Ascending aorta (tissue), 2 donors: ENCODE measurements at places on chromosomes 4 and X. TPM values are rescaled to one million over a fixed set of nuclear protein-coding genes. Genes with fewer than 3 reads are reported as not detected.

GRCh38 chr4:38735870-38736269 lies 46.9 kb downstream of the TLR10 start:
- H3K27ac ChIP-seq: no peak overlapping the region
- H3K4me3 ChIP-seq: no peak overlapping the region
- no peaks in the 10 kb centered on the region for H3K4me1 ChIP-seq
- DNase-seq: no peak

GRID2 gene
- total RNA-seq: not detected

MND1 gene
- not detected for total RNA-seq

AFM gene
- total RNA-seq: not detected

DNA sequence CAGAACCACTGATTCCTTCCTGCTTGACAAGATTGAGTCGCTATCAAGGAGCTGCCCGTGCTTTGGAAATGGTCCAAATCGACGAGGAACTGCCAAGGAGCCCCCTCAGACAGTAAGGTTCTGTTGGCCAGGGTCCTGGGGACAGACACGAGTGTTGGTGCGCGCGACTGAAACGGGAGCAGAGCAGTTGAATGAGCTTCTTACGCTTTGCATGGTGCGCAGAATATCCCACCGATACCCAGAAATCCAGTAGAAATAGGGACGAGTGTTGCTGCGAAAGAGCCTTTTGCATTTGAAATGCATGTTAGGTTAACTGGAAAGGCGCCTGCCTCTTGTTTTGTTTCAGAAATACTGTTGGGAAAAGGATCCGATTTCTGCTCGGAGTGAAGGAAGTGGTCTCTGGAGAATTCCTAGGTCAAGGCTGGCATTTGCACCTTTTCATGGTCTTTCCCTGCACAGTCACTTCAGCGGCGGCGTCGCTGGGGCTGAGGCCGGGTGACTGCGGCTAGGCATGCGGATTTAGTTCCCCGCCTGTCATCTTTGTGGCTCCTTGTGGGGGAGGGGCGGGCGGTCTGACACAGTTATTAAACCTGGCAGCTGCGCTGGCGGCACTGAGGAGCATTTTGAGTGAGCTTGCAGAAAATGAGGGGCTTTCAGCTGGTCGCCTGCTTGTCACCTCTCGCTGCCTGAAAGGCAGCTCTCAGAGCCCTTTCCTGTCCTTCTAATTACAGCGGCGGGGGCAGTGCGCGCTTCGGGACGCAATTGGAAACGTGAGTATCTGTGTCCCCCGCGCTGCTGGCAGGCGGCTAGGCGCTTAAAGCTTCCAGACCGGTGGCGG lies 51.5 kb upstream of the TRIM2 start:
- no peaks in the 10 kb centered on the region for H3K36me3 ChIP-seq
- peaks cover 3% of the 10 kb centered on the region for H3K4me1 ChIP-seq
- H3K27me3 ChIP-seq: no peaks in the 10 kb centered on the region
- peak overlapping the region; percentile 70 for H3K4me3 ChIP-seq
- DNase-seq: peak; percentile 71

- no peak for DNase-seq
- H3K4me1 ChIP-seq: no peaks in the 10 kb centered on the region
- H3K27ac ChIP-seq: no peak overlapping the region
- no peaks in the 10 kb centered on the region for H3K36me3 ChIP-seq
- H3K27me3 ChIP-seq: peaks cover 3% of the 10 kb centered on the region
- H3K4me3 ChIP-seq: peak overlapping the region; percentile 57
Observed at GRCh38 chrX:134171661-134172587, 65.1 kb upstream of the CCDC160 start.

SLC4A4 gene
- total RNA-seq: 0.32 TPM

DNA sequence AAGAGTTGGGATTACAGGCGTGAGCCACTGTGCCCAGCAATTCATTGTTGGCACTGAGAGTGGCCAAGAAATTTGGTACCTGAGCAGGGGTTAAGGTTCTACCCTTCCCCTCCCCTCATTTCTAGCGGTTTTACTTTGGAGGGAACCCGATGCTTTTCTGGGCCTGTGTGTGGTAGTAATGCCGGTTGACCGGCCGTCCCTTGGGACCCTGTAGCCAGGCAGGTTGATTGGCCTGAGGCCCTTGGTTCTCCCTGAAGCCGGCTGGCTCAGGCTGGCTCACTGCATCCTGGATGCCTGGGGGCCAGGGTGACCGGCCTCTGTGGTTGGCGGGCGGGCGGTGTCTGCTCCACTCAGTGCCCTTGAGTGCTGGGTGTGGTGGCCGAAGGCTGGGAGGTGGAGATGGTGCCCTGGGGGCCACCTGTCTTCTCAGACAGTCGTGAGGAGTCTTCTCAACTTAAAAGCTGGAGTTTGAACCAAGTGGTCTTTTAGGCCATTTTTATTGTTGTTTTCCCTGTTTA lies 45.6 kb downstream of the RGS12 start:
- no peaks in the 10 kb centered on the region for H3K4me1 ChIP-seq
- H3K36me3 ChIP-seq: no peaks in the 10 kb centered on the region
- no peaks in the 10 kb centered on the region for H3K27me3 ChIP-seq
- DNase-seq: no peak
- H3K27ac ChIP-seq: no peak overlapping the region

DNA sequence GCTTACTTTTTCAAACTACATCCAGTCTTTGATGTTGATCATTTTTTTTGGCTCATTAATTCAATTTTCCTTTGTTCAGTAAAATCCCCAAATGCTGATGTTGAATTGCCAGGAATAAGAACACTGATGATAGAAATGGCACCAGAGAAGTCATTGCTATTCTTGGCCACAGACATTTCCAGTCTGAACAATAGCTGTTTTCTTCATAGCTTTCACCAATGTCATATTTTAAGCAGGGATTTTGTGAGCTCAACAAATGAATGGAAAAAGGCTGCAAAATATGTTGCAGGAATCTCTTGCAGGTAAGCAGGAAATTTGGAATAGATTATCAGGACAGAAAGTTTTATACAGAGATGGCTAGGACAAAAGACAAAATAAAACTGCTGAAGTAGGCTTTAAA lies 40.5 kb upstream of the GLRB start:
- no peak for DNase-seq
- H3K36me3 ChIP-seq: no peaks in the 10 kb centered on the region

DNA sequence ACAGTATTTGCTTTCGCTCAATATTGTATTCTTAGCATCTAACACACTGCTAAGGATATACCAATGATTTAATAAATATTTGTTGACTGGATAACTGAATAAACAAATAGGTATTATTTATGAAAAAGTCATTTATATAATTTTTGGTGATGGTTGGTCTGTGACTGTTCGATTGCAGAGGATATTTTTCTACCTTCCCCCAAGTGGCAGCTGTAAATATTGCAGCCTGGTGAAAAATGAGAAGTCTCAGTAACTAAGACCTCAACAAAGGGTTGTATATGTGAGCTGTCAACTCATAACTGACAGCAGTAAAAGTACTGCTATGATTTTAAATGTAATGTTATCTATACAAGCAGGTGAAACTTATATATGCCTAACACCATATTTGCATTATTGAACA lies 36.0 kb downstream of the HTR2C start:
- DNase-seq: no peak
- H3K4me3 ChIP-seq: no peak overlapping the region
- no peaks in the 10 kb centered on the region for H3K4me1 ChIP-seq
- no peaks in the 10 kb centered on the region for H3K27me3 ChIP-seq
- no peaks in the 10 kb centered on the region for H3K36me3 ChIP-seq
- H3K27ac ChIP-seq: no peak overlapping the region

- H3K4me3 ChIP-seq: no peak overlapping the region
- no peak for DNase-seq
- H3K27ac ChIP-seq: no peak overlapping the region
- no peaks in the 10 kb centered on the region for H3K27me3 ChIP-seq
Observed at GRCh38 chr4:168551945-168552695, 55.3 kb downstream of the PALLD start.

GRCh38 chrX:43564953-43565352 lies 91.1 kb upstream of the MAOA start:
- H3K4me1 ChIP-seq: no peaks in the 10 kb centered on the region
- no peak overlapping the region for H3K27ac ChIP-seq
- DNase-seq: no peak
- H3K4me3 ChIP-seq: no peak overlapping the region

RASSF6 gene
- 1.4 TPM for total RNA-seq

DNA sequence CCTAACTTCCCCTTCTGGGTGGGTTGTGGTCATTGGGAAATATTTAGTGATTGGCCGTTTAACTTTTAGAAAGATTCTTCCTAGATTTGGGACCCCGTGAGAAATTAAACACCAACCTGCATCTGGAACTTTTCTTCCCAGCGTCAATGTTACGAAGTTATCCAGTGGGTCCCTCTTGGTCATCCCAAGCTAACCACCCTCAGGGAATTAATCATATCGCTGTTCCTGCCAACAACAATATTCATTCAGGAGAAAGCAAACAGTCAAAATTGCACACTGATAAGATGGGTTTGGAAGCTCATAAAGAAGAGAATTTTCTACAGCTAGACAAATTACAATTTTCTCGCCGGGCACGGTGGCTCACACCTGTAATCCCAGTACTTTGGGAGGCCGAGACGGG lies 121.2 kb upstream of the STX18 start:
- H3K36me3 ChIP-seq: no peaks in the 10 kb centered on the region
- no peak overlapping the region for H3K4me3 ChIP-seq
- no peak overlapping the region for H3K27ac ChIP-seq
- no peaks in the 10 kb centered on the region for H3K27me3 ChIP-seq
- DNase-seq: no peak

IL1RAPL1 gene
- total RNA-seq: not detected

CHIC1 gene
- total RNA-seq: 3.7 TPM

ABLIM2 gene
- 30.8 TPM for total RNA-seq

- no peaks in the 10 kb centered on the region for H3K27me3 ChIP-seq
- H3K4me1 ChIP-seq: no peaks in the 10 kb centered on the region
- DNase-seq: no peak
- no peak overlapping the region for H3K4me3 ChIP-seq
Observed at GRCh38 chrX:151695583-151696340, 504 bp downstream of the PRRG3 start.

DNA sequence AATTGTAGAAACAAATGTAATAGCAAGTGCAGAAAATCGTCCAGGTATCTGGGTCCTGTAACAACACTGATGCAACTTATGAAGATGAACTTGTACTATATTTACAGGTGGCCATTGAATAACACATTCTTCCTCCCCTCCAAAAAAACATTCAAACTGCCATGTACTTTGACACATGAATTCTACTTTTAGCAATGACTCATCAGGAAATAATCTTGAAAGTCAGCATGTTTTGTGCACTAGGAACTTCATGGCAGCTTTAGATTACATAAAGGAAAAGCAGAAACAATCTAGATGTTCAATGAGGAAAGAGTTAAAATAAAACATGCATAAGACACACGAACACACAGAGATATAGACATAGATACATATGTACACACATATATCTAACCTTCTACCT lies 2.5 kb downstream of the PABPC1L2A start:
- DNase-seq: no peak
- no peaks in the 10 kb centered on the region for H3K4me1 ChIP-seq
- H3K27me3 ChIP-seq: no peaks in the 10 kb centered on the region
- H3K36me3 ChIP-seq: no peaks in the 10 kb centered on the region

NDNF gene
- total RNA-seq: 1.9 TPM

DNA sequence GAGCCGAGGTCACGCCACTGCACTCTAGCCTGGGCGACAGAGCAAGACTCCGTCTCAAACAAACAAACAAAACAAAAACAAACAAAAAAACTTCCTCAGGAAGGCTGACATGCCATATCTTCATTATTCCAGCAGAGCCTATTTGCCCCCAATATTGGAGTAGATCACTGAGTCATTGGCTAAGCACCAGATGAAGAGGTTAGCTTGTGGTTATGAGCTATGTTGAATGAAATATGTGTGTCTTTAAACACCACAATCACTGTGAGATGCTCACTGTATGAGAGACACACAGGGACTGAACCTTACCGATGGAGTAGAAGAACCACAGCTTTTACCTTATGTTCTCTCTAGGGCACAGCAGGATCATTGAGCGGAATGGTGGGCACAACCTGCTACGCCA lies 122.1 kb upstream of the EOLA2 start:
- DNase-seq: no peak
- no peaks in the 10 kb centered on the region for H3K36me3 ChIP-seq
- H3K4me1 ChIP-seq: no peaks in the 10 kb centered on the region
- no peak overlapping the region for H3K27ac ChIP-seq

DNA sequence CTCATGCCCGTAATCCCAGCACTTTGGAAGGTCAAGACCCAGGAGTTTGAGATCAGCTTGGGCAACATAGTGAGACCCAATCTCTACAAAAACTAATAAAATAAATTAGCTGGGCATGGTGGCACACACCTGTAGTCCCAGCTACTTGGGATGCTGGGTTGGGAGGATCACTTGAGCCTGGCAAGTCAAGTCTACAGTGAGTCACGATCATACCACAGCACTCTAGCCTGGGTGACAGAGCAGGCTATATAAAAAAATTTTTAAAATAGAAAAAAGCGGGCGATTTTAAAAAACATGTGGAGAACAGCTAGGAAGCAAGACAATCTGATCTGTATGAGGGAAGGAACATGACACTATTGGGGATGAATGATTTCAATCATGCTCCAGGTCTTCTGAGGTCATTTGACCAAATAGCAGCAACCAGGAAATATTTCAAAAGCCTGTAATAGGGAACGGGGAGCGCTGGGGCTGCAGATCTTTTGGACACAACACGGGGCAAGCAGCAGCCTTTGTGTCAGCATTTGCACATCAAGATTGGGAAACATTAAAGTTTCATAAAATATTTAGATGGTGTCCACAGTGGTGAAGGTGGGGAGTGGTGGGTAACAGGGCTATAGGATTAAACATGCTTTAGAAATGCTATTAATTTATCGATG lies 48.3 kb upstream of the GUCY1A1 start:
- no peaks in the 10 kb centered on the region for H3K36me3 ChIP-seq
- no peak overlapping the region for H3K4me3 ChIP-seq
- no peak for DNase-seq
- H3K27ac ChIP-seq: peak overlapping the region; percentile 31
- H3K4me1 ChIP-seq: no peaks in the 10 kb centered on the region
- H3K27me3 ChIP-seq: no peaks in the 10 kb centered on the region

PRR32 gene
- not detected for total RNA-seq

DNA sequence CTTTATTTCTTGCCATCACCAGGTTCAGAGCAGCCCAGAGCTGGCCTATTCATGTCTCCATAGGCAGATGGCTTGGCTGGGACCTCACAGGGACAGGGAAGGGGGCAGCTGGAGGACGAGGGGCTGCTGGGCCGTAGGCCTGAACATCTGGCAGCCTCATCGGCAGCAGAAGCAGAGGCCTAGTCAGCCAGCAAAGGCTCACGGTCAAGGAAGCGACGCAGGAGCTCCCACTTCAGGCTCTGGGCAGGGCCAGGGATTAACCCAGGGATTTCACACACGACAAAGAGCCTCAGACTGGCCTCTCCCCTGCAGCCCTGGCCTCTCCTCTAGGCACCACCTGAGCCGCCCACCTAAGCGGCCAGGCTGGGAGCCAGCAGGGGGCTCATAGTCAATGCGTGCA lies 46.0 kb upstream of the MAN2B2 start:
- H3K27me3 ChIP-seq: no peaks in the 10 kb centered on the region
- H3K4me1 ChIP-seq: no peaks in the 10 kb centered on the region
- DNase-seq: no peak

- no peaks in the 10 kb centered on the region for H3K36me3 ChIP-seq
- no peak overlapping the region for H3K27ac ChIP-seq
- H3K4me3 ChIP-seq: no peak overlapping the region
- H3K27me3 ChIP-seq: no peaks in the 10 kb centered on the region
- no peaks in the 10 kb centered on the region for H3K4me1 ChIP-seq
- DNase-seq: no peak
Observed at GRCh38 chrX:13607331-13607995, 38.1 kb downstream of the EGFL6 start.

CLTRN gene
- total RNA-seq: not detected
